DMS53 (cell line): ENCODE measurements at places on chromosomes 6 and 20.
A peak's percentile ranks its signal among the peaks of the same experiment; 100 is the strongest.

GRCh38 chr6:141133836-141134235, 998.9 kb upstream of the GJE1 start:
- DNase-seq = no peak

DNA sequence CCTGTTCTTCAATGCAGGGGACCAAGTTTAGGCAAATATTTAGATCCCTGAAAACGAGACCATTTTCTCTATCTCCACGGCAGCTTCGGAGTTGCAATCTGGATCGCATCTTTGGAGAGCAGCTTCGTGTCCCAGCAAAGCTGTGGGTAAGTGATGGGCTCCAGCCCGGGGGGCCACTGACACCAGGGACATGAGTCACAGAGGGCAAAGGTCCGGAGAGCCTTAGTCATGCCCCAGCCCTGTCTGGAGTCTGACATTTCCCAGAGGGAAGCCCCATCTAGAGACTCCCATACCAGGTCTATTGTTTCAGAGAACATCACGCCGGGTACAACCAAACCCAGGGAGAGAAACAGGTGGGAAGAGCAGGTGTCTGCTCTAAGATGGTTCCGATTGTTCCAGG, 95.9 kb downstream of the NFATC2 start:
- DNase-seq = no peak

DNA sequence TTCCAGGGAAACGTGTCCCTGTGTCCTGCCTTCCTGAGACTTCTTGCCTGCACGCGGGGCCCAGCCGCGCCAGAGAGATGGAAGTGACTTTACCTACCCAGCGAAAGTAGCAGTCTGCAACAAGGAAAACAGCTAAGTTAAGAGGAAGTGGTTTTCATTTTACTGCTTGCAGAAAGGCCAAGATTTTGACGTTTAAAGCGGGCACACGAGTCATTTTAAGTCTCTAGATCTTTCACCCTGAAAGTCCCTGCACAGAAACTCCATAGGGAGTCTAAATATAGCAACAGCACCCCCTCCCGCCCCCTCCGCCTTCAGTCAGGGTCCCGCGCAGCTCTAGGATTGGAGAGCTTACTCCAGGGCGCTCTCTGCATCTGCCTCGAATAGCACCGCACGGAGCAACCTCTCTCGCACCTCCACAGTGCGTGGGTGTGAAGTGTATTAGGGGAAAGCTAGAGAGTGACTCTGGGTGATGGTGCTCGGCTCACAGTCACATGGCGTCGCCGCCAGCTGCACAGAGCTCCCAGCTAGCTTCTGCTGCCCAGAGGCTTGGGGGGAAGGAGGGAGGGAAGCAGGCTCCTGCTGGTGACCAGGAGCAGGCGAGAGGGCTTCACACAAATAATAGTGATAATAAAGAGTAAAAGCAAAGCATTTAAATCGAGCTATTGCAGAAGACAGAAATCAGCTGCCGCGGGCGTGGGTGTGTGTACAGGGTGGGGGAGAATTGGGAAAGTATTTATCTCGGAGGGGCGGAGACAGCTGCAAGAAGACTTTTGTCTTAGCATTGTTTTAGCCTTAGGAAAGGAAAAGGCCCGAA, 1.8 kb upstream of the KCNQ5 start:
- peak; percentile 80 for DNase-seq

DNA sequence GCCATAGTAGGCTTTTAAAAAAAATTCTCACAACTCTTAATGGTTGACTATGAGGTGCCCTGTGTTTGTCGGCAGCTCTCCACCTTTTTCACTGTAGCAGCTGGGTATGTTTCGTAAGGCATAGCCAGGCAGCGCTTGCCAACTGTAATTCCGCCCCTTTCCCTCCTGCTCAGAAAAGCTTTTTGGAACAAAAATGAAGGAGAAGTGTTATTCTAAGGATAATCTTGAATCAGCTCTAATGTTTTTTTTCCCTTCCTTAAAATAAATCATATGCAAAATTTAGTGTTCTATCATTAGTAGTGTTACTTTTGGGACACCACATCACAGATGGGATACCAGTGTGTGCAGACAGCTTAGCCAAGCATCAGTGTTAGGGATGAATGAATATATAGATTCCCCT, 21.2 kb downstream of the RIOK1 start:
- no peak for DNase-seq

- DNase-seq = peak; percentile 90
Measured at GRCh38 chr6:30325873-30326525, 728 bp upstream of the TRIM39 start.

DNA sequence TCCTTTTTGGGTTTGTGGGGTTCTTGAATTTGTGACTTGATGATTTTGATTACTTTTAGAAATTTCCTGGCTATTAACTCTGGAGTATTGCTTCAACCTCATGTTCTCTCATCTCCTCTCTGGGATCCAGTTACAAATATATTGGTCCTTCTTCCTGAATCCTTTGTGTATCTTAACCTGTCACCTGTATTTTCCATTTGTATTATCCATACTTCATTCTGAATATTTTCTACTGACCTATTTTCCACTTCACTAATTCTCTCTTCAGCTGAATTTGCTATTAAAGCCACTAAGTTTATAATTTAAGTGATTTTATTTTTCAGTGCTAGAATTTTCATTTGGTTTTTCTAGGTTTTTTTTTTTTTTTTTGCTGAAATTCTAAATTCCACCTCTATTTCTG, 6.4 kb upstream of the BHLHE23 start:
- DNase-seq = no peak

- DNase-seq = no peak
Measured at GRCh38 chr6:92496527-92496926, 922.8 kb downstream of the EPHA7 start.

DNA sequence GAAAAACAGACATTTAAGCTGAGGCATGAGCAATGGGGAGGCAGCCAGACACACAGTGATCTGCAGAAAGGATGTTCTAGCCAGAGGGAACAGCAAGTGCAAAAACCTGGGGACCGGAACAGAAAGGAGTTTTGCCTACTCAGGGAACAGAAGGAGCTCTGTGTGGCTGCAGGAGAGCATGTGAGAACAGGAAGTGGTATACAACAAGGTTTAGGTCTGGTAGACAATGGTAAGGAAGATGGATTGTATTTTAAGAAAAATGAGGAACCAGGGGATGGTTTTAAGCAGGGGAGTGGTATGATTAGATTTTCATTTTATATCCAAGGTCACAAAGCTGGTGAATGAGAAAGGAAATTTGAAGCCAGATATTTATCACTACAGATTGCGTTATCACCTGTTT, 157.5 kb downstream of the UNC5CL start:
- no peak for DNase-seq

- DNase-seq = no peak
Measured at GRCh38 chr6:11806561-11807317, 28.1 kb upstream of the ADTRP start.

DNA sequence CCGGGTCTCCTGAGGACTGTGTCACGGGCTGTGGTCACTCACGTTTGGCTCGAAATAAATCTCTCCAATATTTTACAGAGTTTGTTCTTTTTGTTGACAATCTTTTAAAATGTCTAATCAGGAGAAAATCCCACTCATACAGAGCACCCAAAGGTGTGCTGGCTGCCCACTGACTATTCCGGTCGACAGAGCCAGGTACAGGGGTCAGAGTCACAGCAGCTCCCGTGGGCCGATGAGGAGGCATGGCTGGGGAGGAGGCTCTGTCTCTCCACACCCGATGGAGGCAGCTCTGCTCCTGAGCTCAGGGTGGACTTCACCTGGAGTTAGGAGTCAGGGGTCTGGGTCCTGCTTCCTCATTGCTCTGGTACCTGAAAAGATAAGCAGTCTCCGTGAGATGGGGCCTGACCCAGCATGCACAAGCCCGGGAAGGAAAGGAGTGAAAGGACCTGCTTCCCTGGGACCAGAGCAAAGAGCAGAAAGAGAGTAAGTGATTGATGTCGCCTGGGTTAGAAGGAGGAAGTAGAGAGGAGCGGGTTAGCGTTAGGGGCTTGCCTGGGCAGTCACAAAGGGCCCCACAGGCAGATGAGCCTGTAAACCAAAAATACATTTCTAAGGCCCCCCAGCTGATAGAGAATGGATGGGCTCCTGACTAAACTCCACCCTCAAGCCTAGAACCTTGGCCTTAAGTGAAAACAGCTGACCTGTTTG, 53.5 kb upstream of the UNC93A start:
- no peak for DNase-seq

- no peak for DNase-seq
Measured at GRCh38 chr20:48855046-48855445, 27.2 kb upstream of the PREX1 start.

GRCh38 chr20:34907616-34908469, 31.4 kb downstream of the ACSS2 start:
- peak; percentile 81 for DNase-seq

- no peak for DNase-seq
Measured at GRCh38 chr20:19915111-19915798, 101.9 kb upstream of the NAA20 start.

DNA sequence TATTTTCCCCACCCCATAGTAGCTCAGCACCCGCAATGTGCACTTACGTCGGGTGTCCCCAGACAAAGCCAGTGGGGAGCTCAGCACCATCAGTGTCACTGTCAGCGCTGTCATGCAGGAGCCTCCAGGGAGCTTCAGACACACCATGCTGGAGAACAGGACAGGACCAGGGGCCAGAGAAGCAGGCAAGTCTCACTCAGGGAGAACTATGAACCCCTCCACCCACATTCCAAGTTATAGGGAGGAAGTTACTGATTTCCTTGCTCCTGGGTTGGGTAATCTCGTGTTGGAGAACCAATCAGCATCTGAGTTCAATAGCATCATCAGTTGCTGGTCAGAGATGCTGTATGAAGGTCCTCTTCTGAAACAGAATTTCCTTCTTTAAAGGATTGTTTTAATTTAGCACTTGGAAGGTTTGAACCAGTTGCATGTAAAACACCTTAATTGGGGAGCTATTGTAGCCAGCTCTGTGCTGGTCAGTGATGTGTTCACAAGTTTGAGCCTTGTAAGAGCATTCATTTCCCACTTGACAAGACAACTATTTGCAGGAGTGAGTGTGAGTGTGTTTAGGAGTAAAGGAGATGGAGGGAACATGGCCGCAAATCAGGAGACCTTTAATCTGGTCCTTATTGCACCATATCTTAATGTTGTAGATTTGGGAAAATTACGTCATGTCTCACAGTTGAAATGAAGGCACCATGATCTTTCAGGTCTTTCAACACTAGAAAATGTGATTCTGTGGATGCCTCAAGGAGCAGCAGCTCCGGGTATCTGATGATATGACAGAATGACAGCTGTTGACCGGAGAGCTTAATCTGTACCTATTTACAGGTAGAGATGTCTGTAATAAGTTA, at the start of gene HLA-DRB1:
Gene HLA-DRB1 (minus strand): TSS at position 253 of the 854 bp plus-strand sequence. CDS start 106 bp downstream, at position 147.
- peak; percentile 42 for DNase-seq

GRCh38 chr6:34617231-34617630, 61.1 kb upstream of the SPDEF start:
- DNase-seq = no peak

- DNase-seq = peak; percentile 30
Measured at GRCh38 chr20:17419479-17420041, 111.6 kb downstream of the BFSP1 start.

GRCh38 chr6:132330759-132331158, 70.5 kb downstream of the MOXD1 start:
- no peak for DNase-seq

DNA sequence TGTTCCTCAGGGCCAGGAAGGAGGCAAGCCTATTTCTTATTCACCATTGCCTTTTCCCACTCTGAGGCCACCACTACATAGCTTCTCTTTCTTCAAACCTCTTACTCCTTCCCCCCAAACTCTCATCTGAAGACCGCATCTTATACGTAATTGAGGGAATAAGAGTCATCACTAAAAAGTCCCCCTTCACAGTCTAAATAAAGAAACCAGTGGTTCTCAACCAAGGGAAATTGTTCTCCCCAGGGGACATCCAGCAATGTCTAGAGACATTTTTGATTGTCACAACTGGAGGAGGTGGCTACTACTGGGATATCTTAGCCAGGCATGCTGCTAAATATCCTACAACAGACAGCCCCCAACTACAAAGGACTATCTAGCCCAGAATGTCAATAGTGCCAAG, 327.6 kb upstream of the CNR1 start:
- no peak for DNase-seq

DNA sequence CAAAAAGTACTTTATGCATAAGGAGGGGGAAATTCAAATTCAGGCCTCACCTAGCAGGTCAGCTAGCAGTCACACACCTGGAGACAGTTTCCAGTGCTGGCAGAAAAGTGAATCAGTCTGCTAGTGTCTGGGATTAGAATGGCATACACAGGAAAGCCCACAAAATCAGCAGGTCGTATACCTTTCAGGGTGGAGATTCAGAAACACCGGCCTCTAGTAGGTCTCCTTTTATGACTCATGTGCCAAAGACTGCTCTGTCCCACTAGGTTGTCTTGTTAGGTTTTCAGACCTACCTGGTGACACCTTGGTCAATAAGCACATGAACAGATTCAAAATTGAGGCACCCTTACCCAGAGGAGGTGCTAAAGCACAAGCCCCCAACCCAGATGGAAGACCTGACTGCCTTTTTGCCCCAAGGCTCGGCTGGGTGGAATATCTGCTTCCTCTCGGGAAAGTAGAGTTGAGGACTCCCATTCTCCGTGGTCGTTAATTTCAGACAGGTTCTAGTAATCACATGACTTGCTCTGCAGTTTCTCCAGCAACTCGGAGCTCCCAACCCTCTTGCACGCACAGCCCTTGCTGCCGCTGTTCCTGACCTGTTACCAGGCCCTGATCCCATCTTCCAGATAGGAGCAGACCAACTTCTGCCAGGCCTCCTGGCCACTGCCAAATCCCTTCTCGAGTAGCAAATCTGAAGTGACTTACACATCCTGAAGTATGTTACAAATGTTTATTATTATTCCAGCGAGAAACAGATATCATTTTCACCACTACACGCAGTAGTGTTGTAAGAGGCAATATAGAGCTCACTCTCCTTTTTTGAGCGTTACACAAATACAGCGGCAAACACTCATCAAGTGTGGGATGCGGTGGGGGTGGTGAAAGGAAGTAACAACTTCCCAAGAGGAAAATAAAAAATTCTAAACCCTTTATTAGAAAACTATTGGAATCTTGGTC, 46.6 kb downstream of the AGPAT4 start:
- no peak for DNase-seq

DNA sequence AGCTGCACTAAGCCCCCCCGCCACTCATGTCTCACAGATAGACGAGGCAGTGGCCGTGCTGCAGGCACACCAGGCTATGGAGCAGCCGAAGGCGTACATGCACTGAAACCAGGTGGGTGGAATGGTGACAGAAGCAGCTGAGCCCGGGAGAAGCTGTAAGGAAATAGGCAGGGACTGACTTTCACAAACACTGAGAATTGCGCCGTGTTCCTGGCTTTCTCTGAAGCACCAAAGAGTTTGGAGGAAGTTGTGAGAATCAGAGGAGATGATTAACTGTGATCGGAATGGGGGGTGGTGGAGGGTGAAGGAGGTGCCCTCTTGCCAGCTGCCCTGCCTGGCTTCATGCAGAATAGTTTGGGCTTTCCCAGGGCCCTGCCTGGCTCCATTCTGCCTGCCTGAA, 21.6 kb downstream of the TOMM34 start:
- no peak for DNase-seq
